ENCODE measurements at places on chromosomes 12 and 14.

- DNase-seq, result no peak
These were observed 42.4 kb upstream of the BDKRB2 start for GRCh38 chr14:96162265-96162664.

GRCh38 chr12:104575442-104576186 lies 118.9 kb downstream of the CHST11 start:
- DNase-seq, result no peak

DNA sequence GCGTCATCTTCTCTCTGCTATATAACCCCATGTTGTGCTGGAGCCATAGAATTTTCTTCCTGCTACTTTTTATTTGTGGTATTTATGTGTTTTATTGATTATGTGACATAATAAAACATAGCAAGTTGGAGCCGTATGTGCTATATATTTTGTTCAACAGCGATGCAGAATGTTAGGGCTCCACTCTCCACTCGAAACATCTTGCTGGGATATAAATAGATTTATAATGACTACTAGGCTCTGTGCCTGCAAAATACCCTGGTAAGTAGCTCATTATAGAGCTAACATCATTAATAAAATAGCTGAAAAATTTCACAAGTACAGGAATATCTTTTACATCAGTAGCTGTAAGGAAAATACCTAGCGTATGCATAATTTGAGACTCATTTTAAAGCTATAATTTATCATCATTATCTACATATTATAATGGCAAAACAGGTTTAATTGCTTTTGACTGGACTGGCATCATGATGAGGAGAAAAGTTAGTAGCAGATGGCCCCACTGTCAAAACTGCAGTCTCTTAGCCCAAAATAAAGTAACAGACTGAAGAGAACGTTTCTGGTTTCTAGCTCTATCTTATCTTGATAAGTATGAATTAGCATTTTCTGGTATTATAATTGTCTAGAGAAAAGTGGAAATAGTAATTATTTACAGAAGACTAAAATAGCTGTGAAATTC lies 263.0 kb downstream of the NEDD1 start:
- DNase-seq, result no peak

GRCh38 chr12:45342171-45342570 lies 126.3 kb downstream of the ANO6 start:
- no peak for DNase-seq

- no peak for DNase-seq
These were observed 26.7 kb upstream of the G2E3 start for GRCh38 chr14:30532264-30532663.

GRCh38 chr12:24080465-24080864 lies 131.0 kb upstream of the SOX5 start:
- DNase-seq, result no peak

- DNase-seq, result no peak
These were observed 994.7 kb downstream of the VRK1 start for GRCh38 chr14:97791906-97792305.

- no peak for DNase-seq
These were observed 81.1 kb upstream of the DIO3 start for GRCh38 chr14:101480022-101480746.

GRCh38 chr14:103508521-103509329 lies 13.9 kb downstream of the CKB start:
- DNase-seq, result no peak

- no peak for DNase-seq
These were observed 319.6 kb upstream of the E2F7 start for GRCh38 chr12:77384941-77385340.

DNA sequence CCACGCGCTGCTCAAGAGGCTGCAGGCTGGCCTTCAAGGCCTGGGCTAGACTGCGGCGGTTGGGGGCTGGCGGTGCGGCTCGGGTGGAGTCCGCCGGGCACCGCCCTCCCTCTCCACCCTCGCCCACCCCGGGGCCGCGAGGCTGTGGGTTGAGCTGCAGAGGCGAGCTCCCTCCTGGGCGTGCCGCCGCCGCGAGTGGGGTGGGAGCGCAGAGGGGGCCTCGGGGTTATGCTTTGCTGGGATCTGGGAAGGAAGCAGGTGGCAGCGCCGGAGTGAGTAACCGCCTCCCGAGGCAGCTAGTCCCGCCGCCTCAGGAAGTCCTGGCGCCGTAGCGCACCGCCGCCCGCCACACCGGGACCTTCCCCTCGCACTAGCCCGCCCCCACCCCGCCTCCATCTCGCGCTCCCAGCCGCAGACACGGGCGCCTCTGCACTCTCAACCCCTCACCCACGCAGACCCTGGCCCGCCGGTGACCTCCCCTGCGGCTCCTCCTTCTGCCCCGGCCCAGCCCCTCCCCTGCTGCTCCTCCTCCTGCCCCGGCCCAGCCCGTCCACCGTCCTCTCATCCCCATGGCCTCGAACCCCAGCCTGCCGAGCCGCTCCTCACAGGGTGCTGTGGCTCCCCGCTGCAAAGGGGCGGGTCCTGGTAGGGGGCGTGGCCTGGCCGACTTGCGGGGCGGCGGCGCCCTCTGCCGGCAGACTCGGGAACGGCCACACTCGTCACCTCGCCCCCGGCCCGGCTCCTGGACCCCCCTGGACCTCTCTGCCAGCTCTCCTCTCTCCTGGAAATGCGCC lies 16.6 kb downstream of the TAMALIN start:
- no peak for DNase-seq

GRCh38 chr12:47991106-47992061 lies 12.9 kb downstream of the COL2A1 start:
- DNase-seq, result no peak

GRCh38 chr12:109595321-109595902 lies 21.8 kb downstream of the MVK start:
- DNase-seq, result no peak

DNA sequence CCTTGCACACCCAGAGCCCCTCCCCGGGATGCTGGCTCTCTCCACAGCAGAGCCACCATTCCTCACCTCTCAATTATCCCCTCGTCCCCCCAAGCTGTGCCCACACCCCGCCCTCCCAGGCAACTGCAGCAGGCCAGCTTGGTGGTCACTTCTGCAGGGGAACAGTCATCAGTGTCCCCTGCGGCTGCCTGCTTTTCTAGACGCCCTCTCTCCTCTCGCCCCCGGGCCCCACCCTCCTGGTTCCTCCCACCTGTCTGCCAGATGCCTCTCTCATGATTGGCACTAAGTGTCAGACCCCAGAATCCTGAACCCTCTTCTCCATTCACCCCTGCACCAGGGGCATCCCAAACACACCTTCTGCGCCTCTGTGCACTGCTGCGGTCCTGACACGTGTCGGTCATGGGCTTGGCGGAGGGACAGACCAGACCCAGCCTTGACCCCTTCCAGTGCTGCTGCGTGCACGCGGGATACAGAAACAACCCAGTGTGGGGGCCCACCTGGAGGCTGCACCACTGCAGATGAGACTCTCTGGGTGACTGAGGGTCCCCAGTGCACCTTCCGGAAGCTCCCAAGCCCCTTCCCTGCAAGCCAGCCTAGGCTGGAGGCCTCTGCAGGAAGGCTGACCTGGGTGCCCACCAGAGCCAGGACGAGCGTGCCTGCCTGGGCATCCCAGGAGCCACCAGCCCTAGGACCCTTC lies 99.5 kb downstream of the SETD3 start:
- DNase-seq, result no peak

DNA sequence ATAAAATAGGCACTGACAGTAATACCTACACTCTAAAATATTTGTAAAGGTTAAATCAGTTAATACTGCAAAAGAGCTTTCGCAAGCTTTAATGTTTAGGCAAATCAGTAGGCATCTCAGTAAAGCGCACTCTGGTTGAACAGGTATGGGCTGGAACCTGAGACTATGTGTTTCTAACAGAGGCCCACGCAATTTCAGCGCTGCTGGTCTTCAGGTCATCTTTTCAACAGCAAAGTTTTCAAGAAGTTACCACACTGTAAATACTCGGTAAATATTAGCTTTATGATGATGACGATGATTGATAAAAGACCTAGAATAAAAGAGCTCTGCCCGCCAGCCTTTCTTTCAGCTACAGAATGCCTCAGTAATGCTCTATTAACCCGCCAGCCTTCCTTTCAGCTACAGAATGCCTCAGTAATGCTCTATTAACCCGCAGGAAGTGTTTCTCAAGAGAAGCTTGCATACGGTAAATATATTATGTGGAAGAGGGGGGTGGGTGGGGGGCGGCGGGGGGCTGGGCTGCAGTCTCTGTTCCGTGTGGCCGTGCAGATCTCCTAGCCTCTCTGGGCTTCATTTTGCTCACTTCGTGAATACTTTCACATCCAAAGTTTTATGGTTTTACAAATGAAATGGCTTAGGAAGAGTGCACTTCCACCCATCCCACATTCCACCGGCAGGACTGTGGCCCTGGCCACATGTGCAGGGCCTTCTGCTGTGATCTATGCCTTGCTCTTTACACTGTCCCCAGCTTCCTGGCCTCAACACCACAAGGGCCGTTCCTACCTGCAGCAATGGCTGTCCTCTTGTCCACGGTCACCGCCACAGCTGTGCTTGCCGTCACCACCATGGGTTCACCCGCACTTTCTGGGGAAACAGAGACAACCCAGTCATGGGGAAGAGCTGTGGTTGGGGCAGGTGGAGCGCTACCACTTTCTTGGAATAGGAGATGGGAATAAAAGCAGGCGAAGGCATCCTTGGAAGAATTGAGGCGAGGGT lies 19.9 kb downstream of the LRTM2 start:
- DNase-seq, result no peak

GRCh38 chr14:32004300-32004699 lies 72.8 kb upstream of the ARHGAP5 start:
- DNase-seq, result no peak

DNA sequence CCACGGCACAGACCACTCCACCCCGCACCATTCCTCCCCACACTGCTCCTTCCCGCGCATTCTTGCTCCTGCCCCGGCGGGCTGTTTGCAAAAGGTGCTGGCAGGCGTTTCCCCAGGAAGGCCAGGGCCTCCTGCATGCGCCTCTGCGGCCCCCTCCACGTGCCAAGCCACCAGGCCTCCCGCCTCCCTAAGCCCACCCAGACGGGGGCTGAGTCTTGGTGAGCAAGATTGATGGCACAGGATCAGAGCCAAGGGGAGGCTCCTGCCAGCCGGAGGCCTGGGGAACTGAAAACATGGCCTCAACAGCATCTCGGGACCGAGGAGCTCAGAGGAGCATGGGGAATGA lies 328.3 kb upstream of the DIO3 start:
- no peak for DNase-seq

DNA sequence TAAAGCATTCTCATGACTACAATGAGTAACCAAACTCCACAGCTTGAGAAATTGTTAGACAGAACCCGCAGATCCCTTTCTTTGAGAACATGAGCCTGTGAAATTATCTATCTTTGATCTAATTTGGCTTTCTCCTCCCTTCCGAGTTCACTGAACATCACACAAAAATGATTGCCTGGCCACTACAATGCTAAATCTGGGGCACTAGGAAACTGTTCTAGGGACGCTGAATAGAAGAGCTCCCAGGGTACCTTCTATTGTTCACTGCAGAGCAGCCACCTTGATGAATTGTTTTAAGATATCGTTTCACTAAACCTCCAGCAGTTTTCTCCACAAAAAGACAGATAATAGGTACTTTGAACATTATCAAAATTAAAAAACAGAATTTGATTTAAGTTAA lies 47.5 kb downstream of the SINHCAF start:
- no peak for DNase-seq

- no peak for DNase-seq
These were observed 11.6 kb upstream of the IQSEC3 start for GRCh38 chr12:54750-55535.

DNA sequence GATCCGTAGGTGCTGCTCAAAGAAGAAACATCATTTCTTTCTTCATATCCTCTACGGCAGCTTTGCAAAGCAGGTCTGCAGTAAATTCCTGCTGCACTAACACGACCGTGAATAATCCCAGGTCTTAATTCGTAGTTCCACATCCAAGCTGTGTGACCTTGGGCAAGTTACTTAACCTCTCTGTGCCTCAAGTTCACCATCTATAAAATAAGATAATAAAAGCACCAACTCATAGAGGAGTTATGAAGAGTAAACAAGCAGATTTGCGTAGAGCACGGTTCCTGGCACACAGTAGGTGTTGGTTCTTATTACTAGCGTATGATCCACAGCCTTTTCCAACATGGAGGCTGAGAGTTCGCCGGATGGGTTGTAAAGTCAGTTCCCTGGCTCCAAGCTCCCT lies 3.6 kb downstream of the NCOR2 start:
- DNase-seq, result no peak

GRCh38 chr14:75906680-75907280 lies 75.0 kb downstream of the TGFB3 start:
- DNase-seq, result no peak

GRCh38 chr12:116415408-116416108 lies 138.1 kb upstream of the MED13L start:
- no peak for DNase-seq

- peak; percentile 23 for DNase-seq
These were observed 161.2 kb downstream of the RERGL start for GRCh38 chr12:17928708-17929366.

DNA sequence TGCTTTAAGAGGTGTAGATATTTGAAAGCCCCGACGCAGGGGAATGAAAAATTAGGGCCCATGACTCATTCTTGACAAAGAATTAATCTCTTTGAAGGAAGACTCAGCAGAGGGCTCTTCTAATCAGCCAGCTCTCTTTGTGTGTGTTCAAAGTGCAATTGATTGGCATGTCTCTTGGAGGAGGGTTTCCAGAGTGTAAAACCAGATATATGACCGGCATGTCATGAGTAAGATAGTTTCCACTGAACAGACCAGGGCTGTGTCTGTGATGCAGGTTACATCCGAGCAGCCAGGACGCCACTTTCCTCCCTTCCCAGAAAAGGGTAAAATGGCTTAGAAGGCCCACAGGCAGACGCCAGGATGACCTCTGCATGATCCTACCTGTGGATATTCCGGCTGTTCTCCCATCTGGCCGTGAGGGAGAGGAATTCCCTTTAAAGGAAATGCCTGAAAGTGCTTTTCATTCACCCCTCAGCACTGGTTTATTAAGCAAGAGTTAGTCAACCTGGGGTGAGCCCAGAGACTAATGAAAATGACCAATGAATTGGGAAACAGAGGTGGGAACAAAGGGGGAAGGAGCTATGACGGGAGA lies 7.2 kb upstream of the KRT75 start:
- DNase-seq, result no peak

GRCh38 chr12:4224206-4224889 lies 49.2 kb upstream of the CCND2 start:
- no peak for DNase-seq

- DNase-seq, result no peak
These were observed 35.8 kb downstream of the CKAP4 start for GRCh38 chr12:106211973-106212372.

DNA sequence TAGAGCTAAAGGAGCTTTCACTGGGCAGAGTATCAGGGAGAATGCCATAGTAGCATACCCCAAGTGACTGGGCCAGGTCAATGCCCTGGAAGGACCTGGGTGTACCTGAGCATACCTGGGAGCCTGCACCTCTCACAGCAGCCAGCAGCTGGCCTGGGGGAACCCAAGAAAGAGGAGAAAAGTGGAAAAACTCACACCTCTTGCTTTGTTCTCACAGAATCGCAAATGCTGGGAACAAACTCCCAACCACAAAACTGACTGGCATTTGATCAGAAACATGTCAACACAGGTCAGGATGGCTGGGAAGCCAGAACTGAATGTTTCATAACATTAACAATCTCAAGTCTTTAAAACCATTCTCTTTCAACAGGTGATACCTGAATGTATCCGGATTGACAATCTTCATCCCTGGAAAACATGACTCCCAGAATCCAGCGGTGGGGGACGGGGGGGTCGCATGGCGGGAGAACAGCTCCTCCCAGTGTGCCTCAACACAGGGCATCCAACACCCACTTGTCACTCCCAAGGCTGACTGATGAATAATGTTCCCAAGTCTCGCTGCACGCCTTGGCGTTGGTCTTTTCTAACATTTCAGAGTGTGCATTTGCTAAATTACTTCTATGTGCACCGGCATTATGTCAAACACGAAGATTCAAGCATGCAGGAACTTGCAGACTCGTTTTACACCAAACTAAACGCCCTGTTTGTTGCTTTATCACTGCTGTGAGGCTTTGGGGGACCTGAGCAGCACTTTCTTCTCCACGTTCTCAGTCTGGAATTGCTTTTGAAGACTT lies 7.9 kb downstream of the FOXN3 start:
- DNase-seq, result no peak
